ENCODE measurements at places on chromosomes 4 and X.

GRCh38 chr4:175953960-175954521, 111.6 kb upstream of the WDR17 start:
- DNase-seq, result no peak

DNA sequence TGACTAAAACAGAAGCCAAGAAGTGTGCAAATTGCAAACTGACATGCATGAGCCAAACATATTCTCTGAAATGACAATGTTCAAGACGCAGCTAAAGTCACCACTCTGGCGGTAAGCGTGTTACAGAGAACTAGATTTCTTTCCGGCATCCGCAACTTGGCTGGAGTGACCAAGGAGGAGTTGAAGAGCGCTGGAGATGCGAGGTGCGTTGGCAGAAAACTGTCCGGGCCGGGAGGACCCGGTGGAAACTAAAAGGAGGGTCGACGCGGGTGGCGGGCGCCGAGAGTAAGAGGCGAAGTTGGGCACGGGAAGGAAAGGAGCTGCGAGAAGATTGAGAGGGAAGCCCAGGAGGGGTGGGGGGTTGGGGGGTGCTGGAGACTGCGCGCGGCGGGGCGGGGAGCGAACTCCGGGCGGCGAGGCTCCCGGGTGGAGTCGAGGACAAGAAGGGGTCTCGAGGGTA, 807 bp downstream of the SEL1L3 start:
- peak; percentile 62 for DNase-seq

- DNase-seq, result peak; percentile 62
Measured at GRCh38 chrX:124217304-124218251, 114.9 kb upstream of the TEX13D start.

- DNase-seq, result no peak
Measured at GRCh38 chrX:89053223-89053622, 306.2 kb downstream of the CPXCR1 start.

DNA sequence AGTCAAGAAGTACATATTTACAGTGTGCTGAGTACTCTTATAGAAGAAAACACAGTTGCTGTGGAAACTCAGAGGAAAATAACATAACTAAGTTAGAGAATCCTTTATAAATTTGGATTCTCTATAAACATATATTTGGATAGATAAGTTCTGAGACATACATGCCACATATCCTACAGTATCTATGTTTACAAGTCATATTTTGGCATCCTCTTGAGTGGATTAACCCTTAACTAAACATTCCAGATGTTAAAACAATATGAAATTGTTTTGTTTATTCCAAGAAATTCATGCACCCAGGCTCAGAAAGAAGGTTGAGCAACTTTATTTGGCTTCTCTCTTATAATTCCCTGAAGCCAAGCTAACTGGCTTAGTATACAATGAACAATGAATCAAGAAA, 267.2 kb downstream of the TEX13A start:
- no peak for DNase-seq

GRCh38 chrX:139093201-139093600, 381.7 kb upstream of the FGF13 start:
- no peak for DNase-seq

- no peak for DNase-seq
Measured at GRCh38 chr4:53608242-53608641, 17.0 kb upstream of the LNX1 start.

DNA sequence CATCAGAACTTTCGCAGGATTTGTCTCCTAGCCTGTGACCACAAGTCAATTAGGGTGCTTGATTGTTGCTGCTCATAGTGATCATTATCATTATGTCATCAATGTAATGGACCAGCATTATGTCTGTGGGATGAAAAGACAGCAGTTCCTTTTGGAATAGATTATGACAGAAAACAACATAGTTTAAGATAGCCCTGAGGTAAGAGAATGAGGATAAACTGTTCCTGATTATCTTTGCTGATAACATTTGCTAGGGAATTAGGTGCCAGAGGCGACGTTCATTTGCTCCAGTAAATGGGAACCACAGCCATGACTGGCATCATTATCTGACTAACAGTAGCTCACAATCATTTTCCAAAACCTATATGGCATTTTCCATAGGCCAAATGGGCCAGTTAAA, 12.7 kb upstream of the THOC2 start:
- DNase-seq, result no peak

GRCh38 chr4:46653842-46654241, 255.2 kb downstream of the COX7B2 start:
- DNase-seq, result no peak

- no peak for DNase-seq
Measured at GRCh38 chrX:10087391-10087790, 69.4 kb upstream of the CLCN4 start.

GRCh38 chrX:17046478-17047097, 100.1 kb downstream of the REPS2 start:
- peak; percentile 46 for DNase-seq

DNA sequence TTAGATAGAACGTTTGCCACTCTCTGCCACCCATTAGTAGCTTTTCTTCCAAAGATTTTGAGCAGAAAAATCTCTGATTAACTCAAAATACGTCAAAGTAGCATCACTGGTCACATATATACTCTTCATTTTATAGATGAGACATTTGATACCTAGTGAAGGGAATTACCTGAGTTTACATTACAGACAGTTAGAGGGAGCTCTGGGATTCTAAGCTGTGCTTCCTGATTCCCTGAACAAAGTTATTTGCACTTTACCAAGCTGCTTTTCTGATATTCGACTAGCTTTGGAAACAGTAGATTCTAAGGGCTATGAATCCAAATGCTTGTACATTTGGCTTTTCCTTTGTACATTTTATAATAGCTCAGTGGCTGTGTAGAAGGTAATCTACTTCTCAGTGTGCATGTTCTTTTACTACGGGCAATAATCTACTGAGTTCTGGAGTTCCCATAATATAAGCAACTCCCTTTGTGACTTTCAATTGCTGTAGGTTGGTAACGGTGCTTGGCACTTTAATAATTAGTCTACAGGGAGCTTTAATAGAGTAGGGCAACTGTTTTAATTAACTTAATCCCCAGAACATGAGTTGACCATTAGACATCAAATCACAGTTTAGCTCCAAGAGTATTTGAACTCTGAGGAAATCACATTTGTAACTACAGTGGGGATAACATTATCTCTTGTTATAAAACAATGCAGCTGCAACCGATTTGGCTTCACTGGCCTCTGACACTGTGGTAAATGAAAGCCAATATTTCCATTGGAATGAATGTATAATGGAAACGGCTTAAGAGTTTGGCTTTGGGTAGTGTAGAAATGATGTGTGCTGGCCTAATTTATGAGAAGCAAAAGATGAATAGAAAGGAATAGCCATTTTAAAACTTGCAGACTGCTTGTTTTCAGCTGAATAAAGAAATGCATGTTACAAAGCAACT, 1602.4 kb downstream of the STIM2 start:
- DNase-seq, result no peak

GRCh38 chrX:16089086-16089485, 34.3 kb upstream of the GRPR start:
- no peak for DNase-seq

- DNase-seq, result no peak
Measured at GRCh38 chrX:79080141-79080540, 64.3 kb upstream of the GPR174 start.

DNA sequence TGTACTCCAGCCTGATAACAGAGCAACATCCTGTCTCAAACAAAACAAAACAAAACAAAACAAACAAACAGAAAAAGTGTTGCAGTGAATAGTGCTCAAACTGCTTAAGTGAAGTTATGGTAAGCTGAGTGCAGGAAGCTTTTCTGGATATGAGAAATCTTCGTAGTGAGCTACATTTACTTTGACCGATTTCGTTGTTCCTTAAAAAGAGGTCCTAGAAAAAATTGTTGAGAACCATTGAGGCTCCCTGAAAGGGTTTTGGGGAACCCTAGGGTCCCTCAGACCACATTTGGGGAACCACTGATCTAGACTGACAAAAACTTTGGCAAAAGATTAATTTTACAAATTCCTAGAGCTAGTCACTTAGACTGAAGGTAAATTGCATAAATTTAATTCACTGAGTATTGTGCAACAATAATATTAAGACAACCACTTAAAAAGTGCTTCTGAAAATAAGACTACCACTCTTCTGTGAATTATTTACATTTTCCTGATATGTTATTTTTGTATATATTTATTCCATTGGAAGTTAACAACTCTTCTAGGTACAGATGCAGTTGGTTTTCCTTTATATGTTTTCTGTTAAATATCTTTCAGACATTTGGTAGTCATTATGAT, 149.6 kb downstream of the FHIP1A start:
- no peak for DNase-seq

GRCh38 chrX:12843061-12843667, 23.7 kb upstream of the TLR7 start:
- DNase-seq, result no peak

DNA sequence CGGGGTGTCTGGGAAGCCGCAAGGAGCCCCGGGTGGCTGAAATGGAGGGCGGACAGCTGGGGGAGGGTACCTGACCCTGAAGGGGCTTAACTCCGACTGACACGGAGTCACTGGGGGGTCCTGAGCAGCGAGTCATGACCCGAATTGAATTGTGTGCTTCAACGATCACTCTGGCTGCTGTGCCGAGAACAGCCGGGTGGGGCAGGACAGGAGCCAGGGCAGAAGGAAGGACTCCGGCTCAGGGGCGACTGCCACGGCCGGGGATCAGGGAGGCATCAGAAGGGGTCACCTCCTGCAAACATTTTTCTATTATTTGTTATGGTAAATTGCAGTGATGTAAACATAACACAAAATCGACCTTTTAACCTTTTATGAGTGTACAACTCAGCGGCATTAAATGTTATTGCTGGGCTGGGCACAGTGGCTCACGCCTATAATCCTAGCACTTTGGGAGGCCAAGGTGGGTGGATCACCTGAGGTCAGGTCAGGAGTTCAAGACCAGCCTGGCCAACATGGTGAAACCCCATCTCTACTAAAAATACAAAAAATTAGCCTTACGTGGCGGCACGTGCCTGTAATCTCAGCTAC, 21.6 kb downstream of the ZFYVE28 start:
- DNase-seq, result no peak

GRCh38 chr4:128455480-128455879, 167.9 kb upstream of the PGRMC2 start:
- no peak for DNase-seq

- DNase-seq, result no peak
Measured at GRCh38 chr4:124435274-124435950, 277.1 kb downstream of the ANKRD50 start.

GRCh38 chr4:19093951-19094350, 1072.4 kb upstream of the LCORL start:
- DNase-seq, result no peak

DNA sequence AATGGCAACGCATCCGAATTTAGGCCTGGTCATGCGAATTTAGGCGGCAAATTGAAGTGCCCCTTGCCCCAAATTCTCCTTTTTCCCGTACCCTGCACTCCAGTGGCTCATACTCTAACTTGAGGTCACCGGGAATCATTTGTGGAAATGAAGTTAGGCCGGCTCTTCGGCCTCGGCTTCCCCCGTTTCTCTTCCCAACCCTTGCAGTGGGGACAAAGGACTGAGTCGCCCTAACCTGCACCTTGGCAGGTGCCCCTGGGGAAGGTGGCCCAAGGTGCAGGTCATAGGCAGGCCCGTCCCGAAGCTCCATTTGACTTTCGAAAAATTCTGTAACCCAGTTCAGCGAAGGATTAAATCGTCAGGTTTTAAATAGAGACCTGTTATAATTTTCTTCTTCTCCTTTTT, 811 bp downstream of the SRD5A3 start:
- peak; percentile 35 for DNase-seq

DNA sequence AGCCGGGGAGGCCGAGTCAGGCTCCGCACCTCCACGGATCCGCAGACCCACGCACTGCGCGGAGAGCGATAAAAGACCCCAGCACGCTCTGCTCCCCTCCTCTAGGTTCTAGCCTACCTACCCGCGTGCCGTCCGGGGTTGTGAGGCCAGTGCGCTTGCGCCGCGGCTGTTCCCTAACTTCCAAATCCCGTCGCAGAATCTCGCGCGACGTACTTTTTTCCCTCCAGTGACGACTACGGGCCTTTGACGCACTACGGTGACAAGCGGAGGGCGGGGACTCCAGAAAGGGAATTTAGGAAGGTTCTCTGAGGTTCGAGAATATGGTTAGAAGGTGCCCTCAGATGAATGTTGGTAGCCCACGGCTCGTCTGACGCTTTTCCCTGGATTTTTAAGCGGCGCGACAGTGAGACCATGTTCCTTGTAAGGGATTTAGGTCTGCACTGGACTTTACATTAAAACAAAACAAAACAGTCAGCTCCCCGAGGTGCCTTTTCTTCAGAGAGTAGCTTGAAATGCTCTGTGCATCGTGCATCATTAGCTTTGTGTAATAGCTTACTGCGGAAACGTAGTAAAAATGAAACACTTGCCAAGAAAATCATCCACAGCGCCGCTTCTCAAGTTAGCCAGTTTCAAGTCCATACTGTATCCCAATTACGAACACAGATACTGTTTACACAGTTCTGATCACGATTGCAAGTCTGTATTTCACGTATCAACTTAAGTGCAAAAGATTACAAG, at the start of gene NKRF:
Gene NKRF, minus strand, starts transcription at position 145 of the 738 bp plus-strand sequence.
- peak; percentile 90 for DNase-seq

DNA sequence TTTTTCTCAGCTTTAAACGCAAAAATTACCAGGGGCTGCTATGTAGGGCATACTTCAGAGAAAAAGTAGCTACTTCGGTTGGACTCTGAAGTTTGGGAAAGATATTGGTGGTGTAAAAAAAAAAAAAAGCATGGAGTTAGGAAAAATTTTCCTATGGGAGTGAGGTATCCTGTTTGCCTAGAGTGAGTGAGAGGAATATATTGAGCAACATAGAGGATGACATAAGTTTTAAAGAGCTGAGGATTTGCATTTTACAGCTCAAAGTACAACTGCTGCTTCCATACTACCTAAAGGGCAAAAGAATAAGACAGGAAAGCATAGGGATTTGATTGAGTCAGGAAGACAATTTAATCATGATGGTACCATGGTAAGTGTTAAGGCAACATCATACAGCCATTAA, 7.3 kb downstream of the GPRASP1 start:
- no peak for DNase-seq

- peak; percentile 53 for DNase-seq
Measured at GRCh38 chrX:39309721-39310152, 508.5 kb downstream of the MID1IP1 start.

DNA sequence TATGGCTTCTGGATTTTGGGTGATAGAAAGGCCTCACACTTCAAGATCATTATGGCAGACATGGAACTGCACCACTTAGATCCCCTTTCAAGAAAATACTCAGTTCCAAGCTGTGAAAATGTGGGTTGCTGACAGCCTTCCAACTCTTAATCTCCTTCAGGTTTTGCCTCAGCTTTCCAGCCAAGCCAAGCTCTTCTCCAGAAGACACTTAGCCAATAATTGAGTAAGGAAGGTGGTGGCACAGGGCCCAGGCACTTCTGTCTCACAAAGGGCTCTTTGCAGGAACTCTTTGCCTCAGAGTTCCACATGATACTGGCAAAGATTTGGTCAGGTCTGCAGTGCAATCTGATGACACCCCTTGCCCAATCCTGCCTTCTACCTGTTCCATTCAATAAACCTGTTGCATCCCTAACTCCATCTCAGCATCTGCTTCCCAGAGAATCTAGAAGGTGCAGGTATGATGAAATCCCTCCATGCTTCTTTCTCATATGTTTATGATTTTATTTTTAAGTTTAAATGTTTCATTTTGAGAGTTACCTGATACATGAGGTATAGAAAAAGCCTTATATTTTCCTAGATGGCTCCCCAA, 30.6 kb downstream of the ANXA5 start:
- no peak for DNase-seq
